ENCODE measurements at places on chromosomes 12 and 14. TPM values are rescaled to one million over a fixed set of nuclear protein-coding genes. Genes with fewer than 3 reads are reported as not detected.

DNA sequence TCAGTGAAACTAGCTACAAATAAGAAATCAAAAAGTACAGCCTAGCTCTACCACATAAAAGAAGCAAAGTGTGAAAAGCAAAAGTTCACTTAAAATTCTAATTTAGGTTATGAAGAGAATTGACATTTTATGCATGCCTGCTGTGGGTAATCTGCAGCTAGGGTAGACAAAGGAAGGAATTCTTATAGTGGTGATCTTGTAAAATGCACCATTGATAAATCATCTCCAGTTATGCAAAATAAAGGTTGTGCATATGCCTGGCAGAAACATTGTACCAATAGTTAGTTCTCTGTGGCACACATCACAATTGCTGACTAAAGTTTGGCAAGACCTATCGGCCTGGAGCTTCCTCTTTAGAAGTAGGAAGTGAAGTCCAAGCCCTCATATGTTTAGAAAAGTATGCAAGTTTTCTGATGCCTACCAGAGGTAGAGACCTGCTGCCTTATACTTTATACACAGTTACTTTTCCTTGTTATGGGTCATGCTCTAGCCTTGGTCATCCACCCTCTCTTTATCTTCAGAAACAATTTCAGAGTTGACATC is 78.3 kb downstream of the TSHR start:
- no peak for DNase-seq

CYP46A1 gene
- total RNA-seq: under 0.01 TPM

PTGR2 gene
- 1.3 TPM for total RNA-seq

APPL2 gene
- total RNA-seq: 13.5 TPM

GRCh38 chr12:104815935-104816334 is 142.2 kb downstream of the SLC41A2 start:
- DNase-seq: no peak

GRCh38 chr12:7042842-7043241 is 17.7 kb upstream of the C1S start:
- peak; percentile 29 for DNase-seq

GUCY2C gene
- not detected for total RNA-seq

DNA sequence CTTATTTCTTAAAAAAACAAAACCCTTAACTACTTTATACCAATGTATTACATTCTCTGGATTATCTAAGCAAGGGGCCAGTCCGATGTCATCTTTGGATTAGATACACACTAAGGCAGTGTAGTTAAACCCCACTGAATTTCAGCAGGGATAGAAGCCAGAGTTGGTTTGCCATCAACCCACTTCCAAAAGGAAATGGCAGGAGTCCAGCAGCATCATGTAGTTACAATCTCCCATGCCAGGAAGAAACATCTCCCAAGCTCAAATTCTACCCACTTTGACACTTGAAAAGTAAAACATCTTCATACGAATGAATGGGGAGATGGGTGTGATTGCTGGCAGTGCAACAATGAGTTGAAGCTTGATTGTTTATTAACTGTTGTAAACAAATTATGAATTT is 203.5 kb upstream of the PLXNC1 start:
- DNase-seq: no peak

ARHGDIB gene
- total RNA-seq: 93.7 TPM

KLRC2 gene
- not detected for total RNA-seq

CDCA3 gene
- 3.4 TPM for total RNA-seq

GLI1 gene
- not detected for total RNA-seq

- no peak for DNase-seq
Measured at GRCh38 chr14:94386085-94387031, 2.0 kb downstream of the SERPINA1 start.

KRT2 gene
- not detected for total RNA-seq

- DNase-seq: no peak
Measured at GRCh38 chr12:103557628-103558010, 29.5 kb upstream of the STAB2 start.

- DNase-seq: no peak
Measured at GRCh38 chr14:90747909-90748308, 68.3 kb downstream of the TTC7B start.

DNA sequence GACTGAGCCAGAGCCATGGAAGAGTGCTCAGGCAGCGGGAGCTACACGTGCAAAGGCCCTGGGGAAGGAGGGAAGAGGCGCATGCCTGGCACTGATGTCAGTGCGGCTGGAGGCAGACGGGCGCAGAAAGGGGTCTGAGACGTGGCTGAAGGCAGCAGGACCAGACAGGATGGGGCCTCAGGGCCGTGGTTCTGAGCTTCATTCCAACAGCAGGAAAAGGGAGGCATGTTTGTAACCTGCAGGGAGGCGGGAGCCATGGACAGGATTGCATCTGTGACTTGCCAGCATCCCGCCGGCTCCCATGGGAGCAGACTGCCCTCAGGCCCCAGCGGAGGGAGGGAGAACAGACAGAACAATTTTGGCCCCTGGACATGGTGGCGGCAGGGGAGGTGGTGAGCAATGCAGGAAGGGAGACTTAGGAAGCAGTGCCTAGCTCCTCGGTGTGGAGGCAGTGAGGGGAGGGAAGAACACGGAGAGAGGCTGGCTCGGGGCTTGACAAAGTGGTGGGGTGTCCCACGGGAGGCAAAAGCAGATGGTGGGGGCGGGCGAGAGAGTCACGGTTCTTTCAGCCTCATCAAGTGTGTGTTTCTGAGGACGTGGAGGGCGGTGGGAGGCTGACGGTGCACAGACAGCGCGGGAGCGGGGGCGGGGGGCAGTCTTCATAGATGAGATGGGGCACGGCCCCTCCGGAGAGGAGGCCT is 33.3 kb upstream of the INF2 start:
- no peak for DNase-seq

RPS6KA5 gene
- total RNA-seq: 1.2 TPM

GALNT8 gene
- total RNA-seq: 0.20 TPM

- DNase-seq: no peak
Measured at GRCh38 chr14:20167091-20167490, 23.6 kb upstream of the OR11G2 start.

DNA sequence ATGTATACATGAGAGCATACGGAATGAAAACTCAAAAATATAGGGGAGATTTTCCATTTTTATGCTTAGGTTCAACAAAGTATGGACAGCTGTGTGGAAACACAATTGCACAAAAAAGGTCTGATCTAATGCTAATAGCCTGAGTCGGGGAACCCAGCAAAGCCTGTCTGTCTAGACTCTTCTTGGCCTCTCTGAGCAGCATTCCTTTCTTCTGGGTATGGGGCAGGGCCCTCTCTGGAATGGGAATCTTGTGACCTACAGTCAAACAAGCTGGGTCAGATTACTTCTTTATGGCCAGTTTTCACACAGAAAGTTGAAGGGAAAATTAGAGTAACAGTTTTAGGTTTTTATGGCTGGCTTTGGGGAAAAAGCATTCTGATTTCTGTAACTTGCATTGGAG is 534.0 kb upstream of the LMO3 start:
- no peak for DNase-seq

HSPA2 gene
- 3.0 TPM for total RNA-seq

DNA sequence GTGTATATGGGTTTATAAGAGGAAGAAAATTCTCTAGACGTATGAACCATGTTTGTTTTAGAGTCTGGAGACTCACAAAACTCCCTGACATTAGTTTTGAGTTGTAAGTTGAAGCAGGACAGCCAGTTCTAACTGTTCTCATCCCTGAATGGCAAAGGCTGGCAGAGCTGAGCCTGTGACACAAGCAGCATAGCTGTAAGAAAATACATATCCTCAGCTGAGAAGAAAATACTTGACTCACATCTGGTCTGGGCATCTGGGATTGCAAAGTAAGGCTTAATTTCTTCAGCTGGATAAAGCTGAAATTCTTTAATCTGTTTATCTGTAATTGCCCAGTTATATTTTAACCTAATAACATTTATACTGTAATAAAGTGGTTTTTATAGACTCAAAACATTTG is 156.3 kb downstream of the PELI2 start:
- DNase-seq: no peak

PPP1R36 gene
- total RNA-seq: 0.40 TPM

DNA sequence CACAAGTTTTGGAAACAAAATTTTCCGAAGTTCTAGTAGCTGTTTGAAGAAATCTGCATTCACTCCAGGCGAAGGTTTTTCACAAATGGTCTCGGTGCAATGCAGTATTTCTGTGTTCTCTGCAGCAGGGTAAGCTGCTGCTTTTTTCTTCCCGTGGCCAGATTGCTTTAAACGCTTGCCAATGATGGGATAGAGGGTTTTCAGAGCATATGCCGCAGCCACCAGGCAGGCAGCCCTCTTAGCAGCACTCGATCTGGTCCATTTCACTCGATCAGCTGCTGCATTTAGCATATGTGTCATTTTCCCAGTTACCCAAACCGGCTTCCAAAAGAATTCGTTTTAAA is 315 bp downstream of the ABCD2 start:
- no peak for DNase-seq

BLOC1S1 gene
- total RNA-seq: 65.3 TPM

DNA sequence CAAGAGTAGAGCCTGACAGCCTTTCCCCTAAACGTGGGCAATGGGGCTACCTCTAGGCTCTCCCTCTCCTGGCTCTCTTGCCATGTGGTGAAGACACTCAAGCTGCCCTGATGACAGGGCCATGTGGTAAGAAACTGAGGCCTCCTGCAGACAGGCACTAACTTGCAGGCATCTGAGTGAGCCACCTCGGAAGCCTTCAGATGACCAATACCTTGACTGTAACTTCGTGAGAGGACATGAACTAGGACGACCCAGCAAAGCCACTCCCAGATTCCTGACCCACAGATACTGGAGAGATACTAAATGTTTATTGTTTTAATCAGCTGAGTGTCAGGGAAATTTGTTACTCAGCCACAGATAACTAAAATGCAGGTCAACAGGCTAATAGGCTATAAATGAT is 96.4 kb downstream of the EFCAB11 start:
- DNase-seq: no peak

DNA sequence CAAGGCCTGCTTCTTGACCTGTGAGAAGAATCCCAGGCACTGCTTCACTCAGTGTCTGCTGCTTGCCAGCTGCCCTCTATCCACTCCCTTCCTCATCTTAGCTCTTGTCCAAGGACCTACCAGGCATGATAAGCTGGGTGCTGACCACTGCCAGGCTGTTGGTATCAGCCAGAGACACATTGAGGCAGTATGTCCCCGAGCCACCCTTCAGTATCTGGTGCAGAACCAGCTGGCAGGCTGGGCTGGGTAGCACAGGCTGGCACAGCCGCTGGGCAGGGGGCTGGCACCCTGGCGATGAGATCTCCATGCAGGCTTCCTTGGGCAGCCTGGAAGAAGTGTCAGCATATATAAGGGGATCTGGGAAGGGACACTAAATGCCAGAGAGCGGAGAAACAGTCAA is 10.5 kb downstream of the PMEL start:
- no peak for DNase-seq

GRCh38 chr12:111636209-111636945 is 37.3 kb upstream of the ATXN2 start:
- peak; percentile 36 for DNase-seq

- DNase-seq: no peak
Measured at GRCh38 chr14:89107626-89108025, 283.2 kb downstream of the TTC8 start.

DNA sequence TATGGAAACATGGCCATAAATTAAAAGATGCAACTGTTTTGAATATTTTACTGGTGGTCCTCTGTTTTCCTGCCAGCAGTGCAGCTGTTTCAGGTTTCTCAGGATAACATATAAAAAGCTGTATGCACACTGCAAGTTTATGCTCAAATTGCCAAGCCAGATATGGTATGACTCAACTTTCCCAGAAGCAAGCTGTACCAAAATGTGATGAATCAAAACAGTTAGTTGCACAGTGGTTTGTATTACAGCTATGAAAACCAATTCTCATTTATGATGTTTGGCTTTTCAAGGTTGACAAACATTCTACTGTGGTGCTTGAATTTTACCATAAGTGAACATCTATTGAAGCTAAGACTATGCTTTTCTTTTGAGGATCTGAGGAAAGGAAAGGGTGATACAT is 15.5 kb downstream of the TRMT5 start:
- peak; percentile 60 for DNase-seq

Data from lung microvascular endothelial cell (primary cell).